ENCODE measurements at places on chromosomes 11 and 22. TPM values are rescaled to one million over a fixed set of nuclear protein-coding genes. Genes with fewer than 3 reads are reported as not detected.

The ALG9 gene
- total RNA-seq, result 38.5 TPM

The MALAT1 gene
- total RNA-seq, result 10,964 TPM

The FGF19 gene
- total RNA-seq, result not detected

The OR51G1 gene
- not detected for total RNA-seq

The RASGRP2 gene
- 0.50 TPM for total RNA-seq

The MIOX gene
- total RNA-seq, result not detected

The C11orf91 gene
- total RNA-seq, result 0.27 TPM

The NLRP14 gene
- total RNA-seq, result 0.53 TPM
